CD4-positive, alpha-beta T cell (primary cell): ENCODE measurements at places on chromosomes 13 and 19. TPM values are rescaled to one million over a fixed set of nuclear protein-coding genes. Genes with fewer than 3 reads are reported as not detected.

The NAPSA gene
- 0.61 TPM for total RNA-seq

DNA sequence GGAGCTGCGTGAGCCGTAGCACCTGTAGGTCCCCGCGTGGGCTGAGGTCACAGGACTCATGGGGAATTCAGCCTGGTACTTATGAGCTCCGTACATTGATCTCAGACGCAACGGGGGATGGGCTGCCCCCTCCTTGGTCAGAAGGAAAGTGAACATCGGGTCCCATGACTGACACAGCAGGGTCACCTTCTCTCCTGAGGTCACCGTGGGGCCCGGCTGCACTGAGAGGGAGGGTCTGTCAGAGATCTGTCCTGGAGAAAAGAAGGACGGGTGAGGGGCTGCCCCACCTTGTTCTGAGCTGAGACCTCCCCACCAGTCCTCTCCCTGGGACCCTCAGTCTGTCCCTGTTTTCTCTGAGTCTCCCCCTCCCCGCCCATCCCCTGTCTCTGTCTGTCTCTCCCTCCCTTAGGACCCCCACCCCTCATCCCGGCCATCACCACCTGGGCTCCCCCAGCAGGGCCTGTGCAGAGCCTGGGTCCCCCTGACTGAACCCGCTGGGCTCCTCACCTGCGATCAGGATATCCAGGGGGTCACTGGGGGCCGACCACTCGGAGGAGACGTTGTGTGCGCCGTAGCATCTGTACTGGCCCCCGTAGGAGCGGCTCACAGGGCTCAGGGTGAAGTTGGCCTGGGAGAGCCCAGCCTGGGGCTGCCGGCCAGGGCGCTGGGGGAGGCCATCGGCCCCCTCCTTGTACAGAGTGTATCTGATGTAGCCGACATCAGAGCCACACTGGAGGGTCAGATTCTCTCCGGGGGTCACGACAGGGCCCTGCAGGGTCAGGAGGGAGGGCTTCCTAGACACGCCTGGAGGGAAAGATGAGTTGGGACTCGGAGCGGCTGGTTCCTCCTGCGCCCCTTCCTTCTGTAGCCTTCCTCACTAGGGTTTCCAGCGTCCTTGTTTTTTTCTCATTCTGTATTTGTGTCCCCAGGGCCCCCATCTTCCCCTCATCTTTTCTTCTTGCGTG, 1.8 kb downstream of the LILRA4 start:
- no peak overlapping the region for H3K27ac ChIP-seq
- H3K4me3 ChIP-seq: no peak overlapping the region
- H3K36me3 ChIP-seq: no peaks in the 10 kb centered on the region
- DNase-seq: no peak

DNA sequence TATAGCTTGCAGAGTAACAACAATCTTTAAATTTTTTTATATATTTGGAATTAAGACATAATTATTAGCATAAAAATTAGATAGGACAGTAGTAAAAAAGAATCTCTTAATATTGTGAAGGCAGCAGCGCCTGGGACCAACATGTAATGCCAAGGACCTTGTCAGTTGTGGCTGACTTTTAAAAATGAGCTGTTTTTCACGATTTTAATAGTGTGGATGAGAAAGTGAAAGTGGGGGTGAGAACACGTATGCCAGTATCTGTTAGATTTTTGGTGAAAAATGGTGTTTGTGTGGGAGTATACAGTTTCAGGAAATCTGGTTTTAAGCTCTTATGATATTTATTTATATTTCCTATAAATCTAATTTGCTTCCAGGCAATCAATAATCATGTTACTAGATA, 125.2 kb downstream of the LMO7 start:
- H3K27me3 ChIP-seq: no peaks in the 10 kb centered on the region
- H3K27ac ChIP-seq: peak overlapping the region; percentile 26
- H3K4me3 ChIP-seq: peak overlapping the region; percentile 38
- DNase-seq: no peak
- no peaks in the 10 kb centered on the region for H3K36me3 ChIP-seq
- H3K4me1 ChIP-seq: peaks cover 23% of the 10 kb centered on the region

- no peaks in the 10 kb centered on the region for H3K36me3 ChIP-seq
- no peaks in the 10 kb centered on the region for H3K27me3 ChIP-seq
- no peak overlapping the region for H3K27ac ChIP-seq
- no peak overlapping the region for H3K4me3 ChIP-seq
Measured at GRCh38 chr13:33070713-33071112, 54.5 kb downstream of the KL start.

DNA sequence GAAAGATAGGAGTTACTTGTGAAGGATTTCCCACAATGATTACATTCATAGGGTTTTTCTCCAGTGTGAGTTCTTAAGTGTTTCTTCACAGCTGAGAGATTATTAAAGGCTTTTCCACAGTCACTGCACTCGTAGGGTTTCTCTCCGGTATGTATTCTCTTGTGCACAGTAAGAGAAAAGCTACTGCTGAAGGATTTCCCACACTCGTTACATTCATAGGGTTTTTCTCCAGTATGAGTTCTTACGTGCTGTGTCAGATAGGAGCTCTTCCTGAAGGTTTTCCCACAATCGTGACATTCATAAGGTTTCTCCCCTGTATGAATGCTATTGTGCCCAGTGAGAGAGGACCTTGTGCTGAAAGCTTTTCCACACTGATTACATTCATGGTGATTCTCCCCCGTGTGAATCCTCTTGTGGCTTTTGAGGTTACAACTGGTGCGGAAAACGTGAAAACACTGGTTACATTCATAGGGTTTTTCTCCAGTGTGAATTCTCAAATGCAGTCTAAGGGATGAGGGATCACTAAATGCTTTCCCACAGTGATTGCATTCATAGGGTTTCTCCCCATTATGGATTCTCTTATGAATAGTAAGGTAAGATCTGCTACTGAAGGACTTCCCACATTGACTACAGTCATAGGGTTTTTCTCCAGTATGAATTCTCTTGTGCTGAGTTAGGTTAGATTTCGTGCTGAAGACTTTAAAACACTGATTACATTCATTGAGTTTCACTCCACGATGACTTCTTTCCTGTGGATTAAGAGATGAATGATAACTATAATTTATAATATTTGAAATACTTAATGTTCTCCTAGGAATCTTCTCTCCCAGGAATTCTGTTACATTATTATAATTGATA, 20.6 kb downstream of the ZNF558 start:
- H3K36me3 ChIP-seq: peaks cover 64% of the 10 kb centered on the region
- H3K4me3 ChIP-seq: no peak overlapping the region
- H3K27me3 ChIP-seq: no peaks in the 10 kb centered on the region
- H3K27ac ChIP-seq: no peak overlapping the region

DNA sequence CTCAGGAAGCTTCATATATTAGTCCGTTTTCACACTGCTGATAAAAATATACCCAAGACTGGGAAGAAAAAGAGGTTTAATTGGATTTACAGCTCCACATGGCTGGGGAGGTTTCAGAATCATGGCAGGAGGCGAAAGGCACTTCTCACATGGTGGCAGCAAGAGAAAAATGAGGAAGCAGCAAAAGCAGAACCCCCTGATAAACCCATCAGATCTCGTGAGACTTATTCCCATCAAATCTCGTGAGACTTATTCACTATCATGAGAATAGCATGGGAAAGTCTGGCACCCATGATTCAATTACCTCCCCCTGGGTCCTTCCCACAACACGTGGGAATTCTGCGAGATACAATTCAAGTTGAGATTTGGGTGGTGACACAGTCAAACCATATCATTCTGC, 23.1 kb downstream of the FLT3 start:
- no peak overlapping the region for H3K27ac ChIP-seq
- no peak overlapping the region for H3K4me3 ChIP-seq
- no peaks in the 10 kb centered on the region for H3K27me3 ChIP-seq
- H3K36me3 ChIP-seq: no peaks in the 10 kb centered on the region
- H3K4me1 ChIP-seq: no peaks in the 10 kb centered on the region

The ELSPBP1 gene
- total RNA-seq: not detected

- no peaks in the 10 kb centered on the region for H3K27me3 ChIP-seq
- no peak overlapping the region for H3K27ac ChIP-seq
- no peaks in the 10 kb centered on the region for H3K36me3 ChIP-seq
Measured at GRCh38 chr13:24041651-24042225, 118.8 kb upstream of the SPATA13 start.

DNA sequence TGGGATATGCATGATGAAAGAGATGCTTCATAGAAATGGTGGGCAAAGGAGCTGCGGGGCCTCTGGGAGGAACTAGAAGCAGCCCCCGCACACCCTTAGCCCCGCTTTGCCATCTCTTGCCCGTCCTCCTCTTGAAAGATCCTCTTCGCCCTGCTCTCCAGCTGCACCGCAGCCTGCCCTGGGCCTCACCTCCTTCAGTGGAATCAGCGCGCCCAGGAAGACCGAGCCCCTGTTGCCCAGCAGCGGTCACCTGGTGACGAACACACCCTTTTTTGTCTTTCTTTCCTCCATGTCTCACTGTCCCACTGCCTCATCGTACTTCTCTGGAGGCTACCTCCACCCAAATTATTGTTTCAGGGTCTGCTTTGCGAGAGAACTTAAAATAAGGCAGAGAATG, 807.6 kb downstream of the UQCRFS1 start:
- H3K4me1 ChIP-seq: no peaks in the 10 kb centered on the region
- H3K4me3 ChIP-seq: no peak overlapping the region
- H3K27me3 ChIP-seq: peaks cover 2% of the 10 kb centered on the region

GRCh38 chr19:44647144-44647543, 3.4 kb downstream of the PVR start:
- no peak overlapping the region for H3K4me3 ChIP-seq
- peaks cover 12% of the 10 kb centered on the region for H3K27me3 ChIP-seq
- H3K27ac ChIP-seq: no peak overlapping the region
- peaks cover 10% of the 10 kb centered on the region for H3K4me1 ChIP-seq
- DNase-seq: no peak
- H3K36me3 ChIP-seq: no peaks in the 10 kb centered on the region

- no peak overlapping the region for H3K4me3 ChIP-seq
- peaks cover 24% of the 10 kb centered on the region for H3K27me3 ChIP-seq
- H3K4me1 ChIP-seq: peaks cover 5% of the 10 kb centered on the region
Measured at GRCh38 chr19:47714339-47714738, 1.1 kb downstream of the EHD2 start.

The MUC16 gene
- under 0.01 TPM for total RNA-seq

GRCh38 chr13:49125964-49126524, 94.1 kb upstream of the MLNR start:
- H3K4me3 ChIP-seq: no peak overlapping the region
- peaks cover 5% of the 10 kb centered on the region for H3K36me3 ChIP-seq
- H3K27ac ChIP-seq: no peak overlapping the region
- DNase-seq: no peak

The LPAR6 gene
- total RNA-seq: 15.5 TPM

DNA sequence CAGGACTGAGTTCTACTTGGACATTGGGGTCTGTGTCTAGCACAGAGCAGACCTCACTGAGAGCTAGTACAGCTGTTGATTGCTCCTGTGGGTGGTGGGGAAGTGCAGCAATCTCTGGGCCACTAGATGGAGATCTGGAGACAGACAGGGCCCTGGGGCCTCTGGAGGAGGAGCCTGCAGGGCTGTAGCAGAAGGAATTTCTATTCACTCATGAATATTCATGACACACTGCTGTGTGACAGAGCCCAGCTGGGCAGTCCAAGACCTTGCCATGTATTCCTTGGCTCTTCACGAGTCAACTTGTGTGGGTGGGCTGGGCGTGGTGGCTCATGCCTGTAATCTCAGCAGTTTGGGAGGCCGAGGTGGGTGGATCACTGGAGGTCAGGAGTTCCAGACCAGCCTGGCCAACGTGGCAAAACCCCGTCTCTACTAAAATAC, 37.5 kb downstream of the SUGP2 start:
- H3K27me3 ChIP-seq: no peaks in the 10 kb centered on the region
- no peak overlapping the region for H3K4me3 ChIP-seq
- H3K4me1 ChIP-seq: peaks cover 19% of the 10 kb centered on the region
- no peak overlapping the region for H3K27ac ChIP-seq
- DNase-seq: no peak
- H3K36me3 ChIP-seq: peaks cover 57% of the 10 kb centered on the region

The NOVA2 gene
- not detected for total RNA-seq

- H3K36me3 ChIP-seq: no peaks in the 10 kb centered on the region
- H3K27me3 ChIP-seq: no peaks in the 10 kb centered on the region
- H3K4me3 ChIP-seq: no peak overlapping the region
- H3K27ac ChIP-seq: no peak overlapping the region
- H3K4me1 ChIP-seq: no peaks in the 10 kb centered on the region
Measured at GRCh38 chr19:15161028-15161984, 39.5 kb downstream of the NOTCH3 start.

- DNase-seq: no peak
- H3K27me3 ChIP-seq: no peaks in the 10 kb centered on the region
- H3K36me3 ChIP-seq: no peaks in the 10 kb centered on the region
- H3K27ac ChIP-seq: no peak overlapping the region
- no peaks in the 10 kb centered on the region for H3K4me1 ChIP-seq
Measured at GRCh38 chr13:82800391-82800790, 1081.9 kb downstream of the SLITRK1 start.

- H3K27me3 ChIP-seq: no peaks in the 10 kb centered on the region
- H3K36me3 ChIP-seq: no peaks in the 10 kb centered on the region
- H3K4me1 ChIP-seq: no peaks in the 10 kb centered on the region
- H3K4me3 ChIP-seq: no peak overlapping the region
Measured at GRCh38 chr13:107250628-107251027, 682.7 kb upstream of the ARGLU1 start.

The CYP2A7 gene
- not detected for total RNA-seq

DNA sequence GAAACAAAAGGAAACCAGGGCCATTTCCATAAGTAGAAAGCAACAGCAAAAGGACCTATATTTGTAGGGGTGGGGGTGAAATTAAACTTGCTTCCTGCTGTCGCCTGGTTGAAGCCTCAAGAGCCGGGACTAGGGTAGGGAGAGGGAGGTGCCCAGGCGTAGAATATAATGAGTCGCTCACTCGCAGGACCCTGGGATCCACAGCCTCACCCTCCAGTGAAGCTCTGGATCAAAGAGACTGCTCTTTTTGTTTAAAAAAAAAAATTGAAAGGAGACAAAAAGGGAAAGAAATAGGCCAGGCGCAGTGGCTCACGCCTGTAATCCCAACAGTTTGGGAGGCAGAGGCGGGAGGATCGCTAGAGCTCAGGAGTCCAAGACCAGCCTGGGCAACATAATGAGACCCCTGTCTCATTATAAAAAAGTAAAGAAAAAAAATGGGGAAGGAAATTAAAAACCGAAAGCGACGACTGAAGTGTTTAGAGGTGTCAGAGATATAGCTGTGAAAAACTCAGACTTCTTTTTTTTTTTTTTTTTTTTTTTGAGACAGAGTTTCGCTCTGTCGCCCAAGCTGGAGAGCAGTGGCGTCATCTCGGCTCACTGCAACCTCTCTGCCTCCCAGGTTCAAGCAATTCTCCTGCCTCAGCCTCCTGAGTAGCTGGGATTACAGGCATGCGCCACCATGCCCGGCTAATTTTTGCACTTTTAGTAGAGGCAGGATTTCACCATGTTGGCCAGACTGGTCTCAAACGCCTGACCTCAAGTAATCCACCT, 10.9 kb upstream of the ADGRE5 start:
- H3K4me3 ChIP-seq: peak overlapping the region; percentile 48
- DNase-seq: peak; percentile 84
- H3K4me1 ChIP-seq: peaks cover 98% of the 10 kb centered on the region
- no peaks in the 10 kb centered on the region for H3K27me3 ChIP-seq
